Anterior cingulate cortex (tissue), 58 donors: ENCODE measurements at places on chromosomes 3 and 15.

GRCh38 chr15:74179101-74179841, 5.8 kb downstream of the ISLR start:
- DNase-seq = no peak

GRCh38 chr3:4885316-4885715, 93.9 kb upstream of the BHLHE40 start:
- no peak for DNase-seq

DNA sequence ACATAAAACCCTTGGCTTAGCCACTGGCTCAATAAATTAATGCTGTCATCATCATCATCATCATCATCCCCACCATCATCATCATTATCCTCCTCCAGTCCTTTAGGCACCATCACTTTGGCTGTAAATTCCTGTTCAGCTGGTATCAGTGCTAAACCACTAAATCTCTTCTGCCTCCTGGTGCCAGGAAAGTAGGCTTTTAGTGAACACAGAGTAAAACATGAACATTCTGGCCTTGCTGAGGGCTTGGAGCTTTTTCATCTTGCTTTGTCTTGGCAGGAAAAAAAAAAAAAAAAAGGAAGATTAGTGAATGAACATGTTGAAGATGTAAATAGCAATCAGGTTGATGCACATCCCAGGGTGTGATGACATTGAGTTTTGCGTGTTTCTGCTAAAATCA, 67.3 kb upstream of the EIF1B start:
- DNase-seq = no peak

GRCh38 chr15:34944936-34945335, 24.6 kb downstream of the AQR start:
- DNase-seq = no peak

DNA sequence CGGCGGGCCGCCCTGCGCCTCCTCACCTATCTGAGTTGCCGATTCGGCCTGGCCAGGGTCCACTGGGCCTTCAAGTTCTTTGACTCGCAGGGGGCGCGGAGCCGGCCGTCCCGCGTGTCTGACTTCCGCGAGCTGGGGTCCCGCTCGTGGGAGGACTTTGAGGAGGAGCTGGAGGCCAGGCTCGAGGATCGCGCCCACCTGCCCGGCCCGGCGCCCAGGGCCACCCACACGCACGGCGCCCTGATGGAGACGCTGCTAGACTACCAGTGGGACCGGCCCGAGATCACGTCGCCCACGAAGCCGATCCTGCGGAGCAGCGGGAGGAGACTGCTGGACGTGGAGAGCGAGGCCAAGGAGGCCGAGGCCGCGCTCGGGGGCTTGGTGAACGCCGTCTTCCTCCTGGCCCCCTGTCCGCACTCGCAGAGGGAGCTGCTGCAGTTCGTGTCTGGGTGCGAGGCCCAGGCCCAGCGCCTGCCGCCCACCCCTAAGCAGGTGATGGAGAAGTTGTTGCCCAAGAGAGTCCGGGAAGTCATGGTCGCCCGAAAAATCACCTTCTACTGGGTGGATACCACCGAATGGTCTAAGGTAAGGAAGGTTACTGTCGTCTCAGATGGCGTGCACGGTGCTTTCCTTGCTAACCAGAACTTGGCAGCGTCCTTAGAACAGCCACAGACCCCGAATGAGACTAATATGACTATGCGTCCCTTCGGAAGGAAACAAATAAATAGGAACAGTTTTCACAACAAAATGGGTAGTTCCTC, 567 bp downstream of the TICRR start:
- no peak for DNase-seq

- DNase-seq = no peak
These were observed 25.7 kb upstream of the GOLIM4 start for GRCh38 chr3:168121184-168122017.

DNA sequence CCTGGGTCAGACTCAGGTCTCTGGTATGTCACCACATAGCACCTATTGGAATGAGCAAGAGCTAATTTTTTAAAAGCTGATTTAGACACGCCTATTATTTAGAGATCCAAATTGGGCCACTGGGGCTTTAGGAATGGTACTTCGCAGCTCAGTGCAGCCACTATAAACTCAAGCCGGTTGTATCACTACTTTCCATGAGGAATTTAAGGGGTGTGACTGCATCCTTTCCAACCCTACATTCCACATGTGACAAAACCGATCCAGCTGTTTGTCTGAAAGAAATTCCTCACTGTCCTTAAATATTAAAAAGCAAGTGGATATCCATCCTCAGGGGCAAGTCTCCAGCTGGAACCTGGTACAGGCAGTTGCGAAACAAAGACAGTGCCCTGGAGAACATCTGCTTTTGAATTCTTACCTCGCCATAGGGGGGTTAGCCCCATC, 12.8 kb downstream of the VGLL3 start:
- DNase-seq = no peak

GRCh38 chr15:89370120-89370977, 35.7 kb upstream of the POLG start:
- DNase-seq = no peak

GRCh38 chr3:146189519-146190173, 28.7 kb upstream of the PLOD2 start:
- peak; percentile 2 for DNase-seq

- DNase-seq = no peak
These were observed 100.0 kb downstream of the MAGI1 start for GRCh38 chr3:65938676-65939075.

DNA sequence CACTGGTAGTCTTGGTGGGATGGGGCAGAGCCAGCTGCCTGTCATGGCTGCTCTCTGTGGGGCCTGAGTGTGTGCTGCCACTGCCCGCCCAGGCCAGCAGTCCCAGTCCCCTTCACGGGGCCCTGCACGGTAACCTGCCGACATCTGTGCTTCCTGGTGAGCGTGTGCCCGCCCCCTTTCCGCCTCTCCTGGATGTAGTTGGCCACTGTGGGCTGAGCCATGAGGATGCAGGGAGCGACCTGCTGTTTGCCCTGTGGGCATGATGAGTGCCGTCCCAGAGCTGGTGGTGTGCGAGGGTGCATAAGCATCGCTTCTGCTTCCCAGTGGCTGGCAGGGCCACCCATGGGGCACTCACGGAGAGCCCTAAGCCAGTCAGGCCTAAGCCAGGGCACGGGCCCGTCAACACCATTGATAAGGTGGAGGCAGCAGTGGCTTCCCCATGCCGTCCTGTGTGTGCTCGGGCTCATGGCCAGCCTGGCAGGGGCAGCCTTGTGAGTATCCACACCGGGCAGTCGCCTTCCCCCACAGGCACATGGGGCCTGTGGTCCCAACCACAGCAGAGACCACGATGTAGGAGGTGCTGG, 14.6 kb downstream of the PLXNA1 start:
- no peak for DNase-seq

- DNase-seq = no peak
These were observed 29.4 kb downstream of the SEMA5B start for GRCh38 chr3:122998206-122998605.

DNA sequence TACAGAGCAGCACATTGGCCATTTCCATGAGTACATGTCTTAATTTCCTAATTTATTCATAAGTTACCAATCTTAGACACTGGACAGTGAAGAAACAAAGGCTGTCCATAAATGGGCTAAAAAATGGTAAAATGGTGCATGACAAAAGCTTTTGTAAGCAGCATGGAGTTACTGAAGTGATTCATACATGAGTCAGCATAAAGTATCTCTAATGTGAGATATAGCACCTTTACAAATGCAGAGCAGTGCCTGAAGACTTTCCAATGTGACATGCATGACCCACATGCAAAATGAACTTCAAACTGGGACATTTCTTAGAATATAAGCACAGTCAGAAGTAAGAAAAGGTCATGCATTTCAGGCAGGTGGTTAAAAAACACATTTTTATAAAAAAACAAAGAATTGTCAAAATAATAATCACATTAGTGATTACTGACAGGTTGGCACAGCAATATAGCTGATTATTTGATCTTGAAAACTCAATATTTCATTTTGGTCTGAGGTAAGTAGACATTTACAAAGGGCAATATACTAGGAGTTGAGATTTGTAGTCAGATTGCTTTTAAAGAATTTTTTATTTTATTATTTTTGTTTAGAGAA, 299.3 kb downstream of the PLCL2 start:
- no peak for DNase-seq

DNA sequence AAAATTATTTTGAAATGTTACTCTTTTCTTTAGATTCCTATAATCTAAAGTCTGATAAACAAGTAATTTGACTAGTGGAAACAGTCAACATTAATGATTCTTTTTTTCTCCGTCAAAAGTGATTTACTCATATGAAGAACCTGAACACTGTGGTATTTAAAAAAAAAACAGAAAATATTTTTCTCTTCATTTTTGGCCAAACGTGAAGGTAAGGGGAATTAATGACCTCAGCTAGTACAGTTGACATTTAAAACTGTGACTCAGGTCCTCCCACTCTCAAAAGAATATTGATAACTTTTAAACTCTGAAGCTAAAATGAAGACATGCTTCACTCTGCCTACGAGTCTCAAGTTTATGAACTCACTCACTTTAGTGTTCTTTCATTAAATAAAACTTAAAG, 34.5 kb downstream of the TIGIT start:
- no peak for DNase-seq

DNA sequence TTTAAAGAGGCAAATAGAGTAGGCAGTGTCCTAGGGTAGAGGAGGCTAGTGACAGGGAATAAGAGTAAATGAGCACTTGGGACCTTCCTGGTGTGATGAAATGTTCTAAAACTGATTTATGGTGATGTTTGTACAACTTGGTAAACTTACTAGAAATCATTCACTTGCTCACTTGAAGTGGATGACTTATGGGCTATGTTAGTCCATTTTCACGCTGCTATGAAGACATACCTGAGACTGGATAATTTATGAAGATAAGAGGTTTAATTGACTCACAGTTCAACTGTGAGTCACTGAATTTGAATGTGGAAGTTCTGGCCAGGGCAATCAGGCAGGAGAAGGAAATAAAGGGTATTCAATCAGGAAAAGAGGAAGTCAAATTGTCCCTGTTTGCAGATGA, 31.7 kb upstream of the DHX36 start:
- DNase-seq = no peak

- no peak for DNase-seq
These were observed 43.1 kb downstream of the XXYLT1 start for GRCh38 chr3:195227871-195228270.

- DNase-seq = no peak
These were observed 3.4 kb upstream of the MGLL start for GRCh38 chr3:127825756-127826155.

DNA sequence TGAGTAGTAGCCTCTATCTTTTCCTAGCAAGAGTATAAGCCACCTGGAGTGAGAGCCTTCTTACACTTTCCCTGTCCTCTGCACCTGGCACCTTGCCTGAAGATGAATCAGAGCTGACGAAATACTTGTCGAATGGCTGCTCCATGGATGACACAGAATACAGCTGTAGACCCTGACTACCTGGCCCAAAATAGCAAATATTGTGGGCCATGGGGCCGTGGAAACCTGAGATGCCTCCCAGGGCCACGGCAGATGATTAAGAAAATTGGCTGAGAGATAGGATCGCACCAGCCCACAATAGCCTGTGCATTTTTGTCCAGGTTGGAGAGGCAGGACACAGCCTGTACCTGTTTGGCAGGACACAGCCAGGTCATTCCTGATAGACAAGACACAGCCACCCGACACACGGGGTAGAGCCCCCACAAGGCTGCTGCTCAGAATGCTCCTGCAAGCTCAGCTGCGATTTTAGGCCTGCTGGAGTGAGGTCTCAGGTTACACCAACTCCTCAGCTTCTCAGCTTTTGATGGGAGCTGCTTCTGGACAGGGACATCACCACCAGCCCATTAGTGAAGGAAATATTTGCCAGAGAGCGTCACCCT, 22.9 kb upstream of the TPM1 start:
- no peak for DNase-seq

- DNase-seq = no peak
These were observed 164.3 kb downstream of the EFHB start for GRCh38 chr3:19769694-19770093.

DNA sequence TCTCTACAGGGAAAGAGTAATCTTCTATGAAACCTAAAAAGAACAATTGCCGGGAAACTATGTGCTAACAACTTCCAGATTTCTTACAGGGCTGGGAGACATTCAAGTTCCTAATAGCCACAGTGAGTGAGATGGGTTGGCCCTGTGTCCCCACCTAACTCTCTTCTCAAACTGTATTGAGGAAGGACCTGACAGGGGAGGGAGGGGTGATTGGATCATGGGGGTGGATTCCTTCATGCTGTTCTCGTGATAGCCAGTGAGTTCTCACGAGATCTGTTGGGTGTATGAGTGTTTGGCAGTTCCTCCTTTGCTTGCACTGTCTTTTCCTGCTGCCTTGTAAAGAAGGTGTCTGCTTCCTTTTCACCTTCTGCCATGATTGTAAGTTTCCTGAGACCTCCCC, 958.7 kb downstream of the AGBL1 start:
- DNase-seq = no peak

- DNase-seq = no peak
These were observed 1.7 kb downstream of the EPB42 start for GRCh38 chr15:43218908-43219706.

- no peak for DNase-seq
These were observed 2.4 kb upstream of the ADAMTSL3 start for GRCh38 chr15:83651541-83651940.

DNA sequence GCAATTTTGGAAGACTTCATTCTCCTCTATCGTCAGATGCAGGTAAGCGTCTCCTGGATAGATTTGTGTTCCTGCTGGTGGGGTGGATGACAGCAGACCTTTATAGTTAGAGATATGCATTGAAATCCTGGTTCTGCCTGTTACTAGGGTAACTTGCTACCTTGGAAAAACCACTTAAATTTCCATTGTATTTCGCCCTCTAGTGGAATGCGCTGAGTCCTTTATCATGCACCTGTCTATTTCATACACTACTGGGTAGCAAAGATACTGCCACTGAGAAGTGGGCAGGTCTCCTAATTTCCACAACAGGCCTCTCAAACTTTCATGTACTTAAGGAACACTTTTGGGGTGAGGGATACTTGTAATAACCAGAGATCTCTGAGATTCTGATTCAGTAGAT, 209.5 kb upstream of the SUCLG2 start:
- no peak for DNase-seq

DNA sequence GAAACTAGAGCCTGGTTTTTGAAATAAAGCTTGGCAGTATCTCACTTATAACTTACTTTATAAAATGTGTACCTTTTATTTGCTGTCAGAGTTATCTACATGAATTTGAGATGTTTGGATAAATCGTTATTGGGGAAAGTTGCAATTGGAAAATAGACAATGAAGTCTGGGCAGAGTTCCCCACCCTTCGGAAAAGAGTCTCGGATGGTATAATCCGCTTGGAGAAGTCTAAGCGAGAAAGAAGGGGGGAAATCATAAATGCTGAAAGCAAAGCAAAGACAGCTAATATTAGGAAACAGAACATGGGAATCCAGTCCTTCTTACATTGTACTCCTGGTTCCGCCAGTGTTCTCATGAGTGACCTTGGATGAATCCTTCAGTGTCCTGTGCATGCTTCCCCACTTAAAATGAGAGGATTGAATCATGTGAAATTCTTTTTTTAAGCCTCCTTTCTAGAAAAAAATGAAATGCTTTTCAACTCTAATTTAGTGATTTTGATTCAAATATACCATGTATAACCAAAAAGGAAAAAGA, 162.4 kb downstream of the ATG7 start:
- DNase-seq = no peak
